Dermis microvascular lymphatic vessel endothelial cell (primary cell): ENCODE measurements at places on chromosomes 5 and 9. TPM values are rescaled to one million over a fixed set of nuclear protein-coding genes. Genes with fewer than 3 reads are reported as not detected.
A peak's percentile ranks its signal among the peaks of the same experiment; 100 is the strongest.

Gene GRXCR2
- total RNA-seq, result not detected in 2 replicates

Gene LURAP1L
- 2.5 and 2.6 TPM in 2 replicates for total RNA-seq

Gene ANKRD18B
- under 0.01 and 0.13 TPM in 2 replicates for total RNA-seq

Gene PCDHB2
- 0.39 and 1.3 TPM in 2 replicates for total RNA-seq

Gene PCDHA2
- under 0.01 TPM in 1 of 2 replicates, not detected in the other for total RNA-seq

Gene LECT2
- total RNA-seq, result not detected in 2 replicates

Gene DNM1
- total RNA-seq, result 0.13 and 0.38 TPM in 2 replicates

DNA sequence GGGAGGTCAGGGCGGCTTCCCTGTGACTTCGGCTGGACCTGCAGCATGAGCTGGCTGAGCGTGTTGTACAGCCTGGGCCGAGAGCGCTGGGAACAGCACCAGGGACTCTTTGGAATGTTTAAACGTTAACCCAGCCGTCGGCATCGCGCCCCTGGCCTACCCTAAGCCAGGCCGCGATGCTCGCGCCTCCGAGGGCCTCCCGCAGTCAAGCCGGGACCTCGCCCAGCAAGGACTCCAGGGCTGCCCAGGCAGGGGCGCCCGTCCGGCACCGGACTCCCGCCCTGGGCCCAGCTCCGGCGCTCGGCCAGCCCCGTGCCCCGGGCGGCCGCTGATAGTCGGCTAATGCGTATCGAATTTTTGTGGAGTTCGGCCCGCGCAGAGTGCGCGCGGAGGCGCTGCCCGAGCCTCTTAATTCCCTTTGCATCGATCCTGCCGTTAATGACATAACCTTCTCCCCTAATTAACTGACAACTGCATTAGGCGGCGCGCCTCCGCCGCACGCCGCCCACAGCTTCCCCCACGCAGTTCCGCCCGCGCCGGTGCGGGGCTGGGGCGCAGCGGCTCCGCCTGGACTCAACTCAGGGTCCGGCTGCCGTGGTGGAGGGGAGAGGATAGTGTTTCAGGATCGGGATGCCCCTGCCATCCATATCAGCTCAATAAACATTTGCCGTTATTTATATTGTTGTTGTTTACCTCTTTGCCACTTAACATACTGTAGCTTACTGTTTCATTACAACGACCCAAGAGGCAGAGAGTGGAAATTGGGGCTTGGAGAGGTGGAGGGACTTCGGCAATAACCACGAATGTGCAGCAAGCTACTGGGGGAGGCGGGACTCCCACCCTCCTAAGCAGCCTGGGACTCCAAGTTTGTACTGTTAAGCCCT lies 28.8 kb upstream of the CDC23 start:
- DNase-seq, result peak; percentile 31

DNA sequence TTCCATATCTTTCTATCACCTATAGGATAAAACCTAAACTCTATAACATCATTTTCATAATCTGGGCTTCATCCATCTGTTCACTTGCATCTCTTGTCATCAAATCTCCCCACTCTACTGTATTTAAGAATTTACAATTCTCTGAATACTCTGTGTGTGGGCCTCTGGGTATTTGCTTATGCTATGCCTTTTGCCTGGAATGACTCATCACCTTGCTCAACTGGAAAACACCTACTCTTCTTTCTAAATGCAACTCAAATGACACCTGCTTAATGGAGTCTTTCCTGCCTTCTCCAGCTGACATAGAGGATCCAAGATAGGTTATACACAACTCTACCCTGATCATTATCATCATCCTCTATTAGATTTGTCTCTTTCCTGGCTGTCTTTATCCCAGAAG lies 421.7 kb downstream of the SPATA31D1 start:
- DNase-seq, result no peak

DNA sequence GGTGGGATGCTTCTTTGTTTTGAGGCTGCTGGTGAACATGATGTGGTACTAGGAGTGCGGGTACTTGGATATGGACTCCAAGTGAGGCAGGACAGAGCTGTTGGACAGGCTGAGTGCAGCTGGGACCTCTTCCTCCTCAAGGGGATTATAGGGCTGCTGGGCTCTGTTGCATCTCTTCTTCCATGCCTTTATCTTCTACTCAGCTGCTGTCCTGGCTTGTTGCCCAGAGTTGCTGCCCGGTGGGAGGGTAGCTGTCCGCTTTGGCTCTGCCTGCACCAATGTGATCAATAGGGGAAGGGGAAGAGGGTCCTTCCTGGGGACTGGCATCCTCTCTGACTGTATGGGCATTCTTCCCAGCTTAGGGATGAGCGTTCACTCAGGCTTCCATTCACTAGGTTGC lies 1217.9 kb upstream of the ACO1 start:
- no peak for DNase-seq

- DNase-seq, result no peak
These were observed 11.3 kb downstream of the FOXD1 start for GRCh38 chr5:73437101-73437776.

DNA sequence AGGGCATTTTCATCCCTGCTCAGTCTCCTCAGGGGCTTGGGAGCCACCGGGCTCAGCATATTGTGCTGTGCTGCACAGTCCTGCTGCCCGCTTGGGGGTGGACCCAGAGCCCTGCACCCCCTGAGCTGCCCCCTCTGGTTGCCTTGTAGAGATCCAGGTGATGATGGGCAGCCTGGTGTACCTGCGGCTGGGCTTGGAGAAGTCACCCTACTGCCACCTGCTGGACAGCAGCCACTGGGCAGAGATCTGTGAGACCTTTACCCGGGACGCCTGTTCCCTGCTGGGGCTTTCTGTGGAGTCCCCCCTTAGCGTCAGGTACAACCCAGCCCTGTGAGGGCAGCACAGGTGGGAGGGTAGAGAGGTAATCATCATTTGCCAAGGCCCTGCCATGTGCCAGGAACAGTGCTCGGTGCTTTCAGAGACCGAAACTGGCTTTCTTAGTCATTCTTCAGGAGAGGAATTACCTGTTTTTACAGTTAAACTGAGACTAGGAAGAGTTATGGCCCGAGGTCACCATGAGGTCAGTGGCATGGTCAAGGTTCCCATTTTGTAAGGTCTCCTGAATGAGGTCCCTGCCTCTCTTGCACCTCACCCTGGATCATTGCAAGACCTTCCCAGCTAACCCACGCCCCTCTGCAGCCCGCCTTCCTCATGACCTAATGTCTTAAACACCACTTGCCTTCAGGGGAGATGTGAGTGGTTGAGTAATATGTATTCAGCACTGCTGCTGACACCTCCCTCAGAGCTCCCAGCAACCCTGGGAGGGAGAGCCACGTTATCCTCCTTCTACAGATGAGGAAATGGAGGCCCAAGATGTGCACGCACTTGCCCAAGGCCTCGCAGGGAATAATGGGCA lies 7.5 kb downstream of the NHP2 start:
- peak; percentile 53 for DNase-seq

DNA sequence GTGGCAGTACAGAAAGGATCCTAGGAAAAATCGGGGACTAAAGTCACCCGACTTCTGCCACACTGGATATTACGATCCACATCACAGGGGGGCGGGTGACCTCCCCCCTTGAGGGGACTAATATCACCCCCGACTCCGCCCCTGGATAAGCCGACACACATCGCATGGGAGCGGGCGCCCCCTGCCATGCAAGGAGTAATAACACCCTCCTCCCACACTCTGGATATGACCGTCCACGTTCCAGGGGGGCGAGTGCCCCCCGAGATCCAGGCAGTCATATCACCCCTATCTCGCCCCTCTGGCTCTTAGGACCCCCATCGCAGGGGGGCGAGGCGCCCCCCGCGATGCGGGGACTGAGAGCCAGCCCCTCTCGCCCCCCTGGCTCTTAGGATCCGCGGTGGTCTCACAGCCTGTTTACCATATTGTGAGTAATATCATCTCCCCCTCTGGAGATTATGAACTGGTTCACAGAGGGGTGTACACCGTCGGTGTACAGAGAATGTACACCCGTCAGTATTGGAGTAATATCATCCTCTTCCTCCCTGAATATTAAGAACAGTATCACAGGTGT lies 423.0 kb downstream of the DIRAS2 start:
- DNase-seq, result no peak

DNA sequence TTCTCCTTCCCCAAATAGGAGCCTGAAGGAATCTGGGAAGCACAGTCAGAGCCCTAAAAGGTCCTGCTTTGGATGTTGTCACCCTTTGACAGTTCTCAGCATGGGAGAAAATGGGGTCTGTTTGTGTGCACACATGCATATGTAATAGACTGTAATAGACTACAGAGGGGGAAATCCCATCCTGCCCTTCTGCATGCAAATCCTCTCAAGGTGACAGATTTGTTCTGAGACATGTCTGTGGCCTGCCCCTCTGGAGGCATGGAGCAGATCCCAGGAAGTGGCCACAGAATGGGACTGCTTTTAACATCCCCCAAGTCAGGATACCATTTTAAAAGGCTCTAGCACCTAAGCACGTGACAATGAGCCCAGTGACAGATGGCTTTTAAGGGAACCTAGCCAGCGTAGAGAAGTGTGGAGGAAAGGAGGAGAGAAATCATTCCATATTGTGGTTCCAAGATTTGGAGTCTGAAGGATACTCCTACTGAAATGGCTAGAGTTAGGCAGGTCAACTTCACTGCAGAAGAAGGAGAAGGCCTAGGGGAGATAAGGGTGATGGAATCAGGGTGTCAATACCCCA lies 483.5 kb downstream of the SPOCK1 start:
- no peak for DNase-seq

- DNase-seq, result no peak
These were observed 5.3 kb upstream of the LCP2 start for GRCh38 chr5:170302653-170303501.

DNA sequence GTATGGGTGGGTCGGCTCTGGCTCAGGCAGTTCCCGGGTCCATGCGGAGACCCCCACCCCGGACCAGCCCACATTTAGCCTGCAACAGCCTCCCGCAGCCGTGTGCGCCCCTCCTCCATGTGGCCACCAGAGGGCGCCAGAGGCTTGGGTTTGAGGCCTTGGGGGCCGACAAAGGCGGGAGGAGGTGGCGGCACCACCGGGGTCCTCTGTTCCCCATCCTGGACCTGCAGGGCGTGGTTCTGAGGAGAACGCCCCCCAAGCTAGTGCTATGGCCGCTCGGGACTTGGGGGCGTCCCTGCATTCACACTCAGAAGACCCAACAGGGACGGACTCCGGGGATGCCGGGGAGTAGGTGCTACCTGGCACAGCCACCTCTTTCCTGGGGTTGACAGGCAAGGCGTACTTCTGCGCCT lies 16.5 kb downstream of the ASS1 start:
- DNase-seq, result no peak

DNA sequence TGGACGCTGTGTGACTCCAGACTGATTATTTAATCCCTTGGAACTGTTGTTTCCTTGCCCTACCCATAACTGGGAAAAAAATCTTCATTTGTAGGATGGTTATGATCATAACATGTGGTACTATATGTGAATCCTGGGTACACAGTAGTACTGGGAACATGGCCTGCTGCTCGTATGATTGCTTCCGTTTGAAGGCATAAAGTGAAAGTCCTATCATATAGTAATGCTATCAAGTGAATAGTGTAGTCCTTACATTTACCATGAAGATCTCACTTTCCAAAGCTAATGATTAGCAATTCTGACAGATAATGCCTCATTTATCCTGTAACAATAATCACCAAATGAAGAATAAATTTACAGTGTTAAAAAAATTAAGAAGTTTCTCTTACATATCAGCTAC lies 53.2 kb downstream of the MEF2C start:
- no peak for DNase-seq

DNA sequence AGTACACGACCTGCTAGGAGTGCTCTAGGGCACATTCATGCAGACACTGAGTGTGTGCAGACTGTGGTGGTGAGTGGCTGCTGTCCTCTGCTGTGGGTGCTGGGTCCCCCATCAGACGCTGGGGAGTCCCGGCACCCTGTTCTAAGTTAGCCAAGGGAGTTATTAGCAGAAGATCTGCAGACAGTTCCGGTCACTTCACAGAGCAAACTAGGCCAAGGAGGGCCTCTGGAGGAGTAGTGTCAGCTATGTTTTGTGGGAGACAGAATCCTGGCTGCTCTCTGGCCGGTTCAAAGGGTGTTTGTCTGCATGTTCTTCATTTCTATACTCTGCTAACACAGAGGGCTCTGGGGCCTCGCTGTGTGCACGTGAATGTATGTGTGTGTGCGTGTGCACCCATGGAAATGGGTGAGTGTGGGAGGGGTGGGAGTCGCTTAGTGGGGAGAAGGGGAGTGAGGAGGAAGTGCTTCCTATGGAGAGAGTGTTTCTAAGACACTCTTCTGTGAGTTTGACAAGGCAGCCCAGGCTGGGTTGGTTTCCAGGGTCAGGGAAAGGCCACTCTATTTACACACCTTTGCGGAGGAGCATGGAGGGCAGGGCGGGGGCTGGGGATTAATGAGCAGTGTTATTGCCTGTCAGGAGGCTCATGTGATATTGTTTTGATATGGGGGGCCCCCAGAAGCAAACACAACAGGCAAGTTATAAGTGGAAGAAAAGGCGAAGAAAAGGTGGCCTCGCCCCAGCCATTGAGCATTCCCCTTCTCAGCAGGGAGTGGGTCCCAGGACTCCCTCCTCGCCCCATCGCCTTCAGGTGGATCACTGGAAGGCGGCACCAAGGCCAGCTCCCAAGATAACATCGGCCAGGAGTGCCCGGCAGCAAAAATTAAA lies 68.9 kb downstream of the MACROH2A1 start:
- DNase-seq, result no peak

GRCh38 chr5:120463991-120464626 lies at the start of gene PRR16:
Gene PRR16 (plus strand): TSS chr5:120464300.
- DNase-seq, result peak; percentile 19

DNA sequence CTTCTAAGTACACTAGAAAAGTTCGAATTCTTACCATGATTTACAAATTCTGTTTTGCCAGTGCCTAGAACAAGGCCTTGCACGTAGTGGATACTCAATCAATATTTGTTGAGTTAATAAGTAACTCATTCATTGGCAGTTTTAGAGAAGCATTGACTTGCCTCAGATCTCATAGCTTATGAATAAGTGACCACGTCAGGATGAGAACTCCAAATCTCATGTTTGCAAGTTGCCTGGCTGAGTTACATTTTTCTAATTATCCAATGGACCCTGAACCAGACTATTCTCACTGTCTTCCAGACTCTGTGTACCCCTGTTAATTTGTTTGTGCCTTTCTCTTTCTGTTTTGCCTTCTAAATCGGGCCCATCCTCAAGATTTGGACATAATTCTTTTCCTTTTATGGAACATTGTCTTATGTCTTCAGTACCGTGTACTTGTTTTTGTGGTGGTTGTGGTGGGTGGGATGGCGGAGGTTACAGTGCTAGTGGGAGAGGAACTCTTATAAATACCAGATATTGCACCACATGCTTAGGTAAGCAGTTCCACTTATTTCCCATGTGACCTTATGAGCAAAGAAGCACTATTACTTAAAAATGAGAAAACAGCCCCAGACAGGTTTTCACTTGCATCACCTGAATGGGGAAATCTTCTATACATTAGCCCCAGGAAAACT lies 96.3 kb downstream of the UNC13B start:
- no peak for DNase-seq

DNA sequence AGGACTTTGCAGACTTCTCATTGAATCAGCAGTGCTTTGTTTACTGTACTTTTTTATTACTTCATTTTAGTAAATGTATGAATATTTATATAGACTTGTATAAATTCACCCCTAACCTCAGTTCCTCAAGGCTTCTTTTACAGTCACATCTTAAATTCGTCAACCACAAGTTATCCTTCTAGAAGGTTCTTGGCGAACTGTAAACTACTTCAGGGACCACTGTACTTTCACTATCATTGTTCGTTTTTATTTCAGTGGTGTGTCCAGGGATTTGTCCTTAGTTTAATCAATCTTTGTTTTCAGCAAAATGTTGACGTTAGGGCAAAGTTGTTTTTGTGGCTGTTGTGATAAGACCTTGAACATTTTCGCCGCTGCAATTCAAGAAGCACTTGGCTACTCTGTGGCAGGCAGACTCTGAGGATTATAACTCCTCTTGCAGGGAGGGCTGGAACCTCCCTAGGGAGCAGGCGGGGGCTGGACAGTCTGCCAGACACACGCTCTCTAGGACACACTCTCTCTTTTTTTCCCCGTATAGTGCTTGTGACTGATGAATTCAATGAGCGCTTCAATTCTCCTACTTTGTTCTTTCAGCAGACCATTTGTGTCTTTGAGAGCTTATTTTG lies 252.8 kb downstream of the FBXL7 start:
- DNase-seq, result no peak
